ENCODE measurements at places on chromosomes 6 and 20.

GRCh38 chr6:111861431-111861885 is 11.8 kb downstream of the FYN start:
- no peak for DNase-seq

DNA sequence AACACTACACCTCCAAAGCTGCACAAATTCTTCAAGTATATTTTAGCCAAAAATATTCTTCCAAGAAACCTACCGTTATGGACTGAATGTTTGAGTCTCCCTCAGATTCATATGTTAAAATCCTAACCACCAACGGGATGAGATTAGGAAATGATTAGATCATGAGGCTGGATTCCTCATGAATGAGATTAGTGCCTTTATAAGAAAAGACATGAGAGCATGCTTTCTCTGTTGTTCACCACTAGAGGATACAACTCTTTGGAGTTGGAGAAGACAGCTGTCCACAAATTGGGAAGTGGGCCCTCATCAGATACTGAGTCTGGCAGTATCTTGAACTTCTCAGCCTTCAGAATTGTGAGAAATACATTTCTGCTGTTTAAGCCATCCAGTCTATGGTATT is 7.1 kb upstream of the SLC17A4 start:
- DNase-seq: no peak

DNA sequence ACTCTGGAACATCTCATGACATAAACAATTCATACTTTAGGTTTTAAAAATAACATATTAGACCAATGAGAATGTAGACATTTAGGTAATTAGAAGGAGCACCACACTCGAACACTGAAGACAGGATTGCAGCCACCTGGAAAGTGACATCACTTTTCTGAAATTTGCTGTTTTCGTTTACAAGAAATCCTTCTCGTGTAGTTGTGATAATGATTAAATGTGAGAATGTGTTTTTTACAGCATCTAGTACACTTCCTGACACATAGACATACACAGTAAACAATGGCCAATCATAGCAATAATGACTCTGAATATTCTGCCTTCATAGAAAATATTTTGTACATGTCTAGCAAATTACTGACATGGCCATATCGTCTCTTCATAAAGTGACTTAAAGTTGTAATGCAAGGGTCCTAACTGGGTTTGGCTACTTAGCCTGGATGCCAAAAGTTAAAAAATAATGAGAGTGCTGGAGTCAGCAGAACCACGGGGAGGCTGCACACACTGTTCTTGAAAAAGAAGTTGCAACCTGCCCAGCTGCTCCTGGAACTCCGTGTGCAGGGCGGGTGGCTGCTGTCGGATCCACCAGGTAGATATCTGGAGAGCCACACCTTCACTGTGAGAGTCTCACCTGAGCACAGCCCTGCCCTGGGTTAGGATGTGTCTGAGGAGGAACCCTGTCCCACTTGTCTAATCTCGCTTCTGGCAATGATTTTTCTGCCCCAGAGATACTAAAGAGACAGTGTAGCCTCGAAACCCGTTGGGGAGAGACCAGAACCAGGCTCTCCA is 212.9 kb downstream of the QKI start:
- DNase-seq: no peak

- DNase-seq: peak; percentile 42
These were observed 739 bp downstream of the CTSZ start for GRCh38 chr20:59006167-59006863.

DNA sequence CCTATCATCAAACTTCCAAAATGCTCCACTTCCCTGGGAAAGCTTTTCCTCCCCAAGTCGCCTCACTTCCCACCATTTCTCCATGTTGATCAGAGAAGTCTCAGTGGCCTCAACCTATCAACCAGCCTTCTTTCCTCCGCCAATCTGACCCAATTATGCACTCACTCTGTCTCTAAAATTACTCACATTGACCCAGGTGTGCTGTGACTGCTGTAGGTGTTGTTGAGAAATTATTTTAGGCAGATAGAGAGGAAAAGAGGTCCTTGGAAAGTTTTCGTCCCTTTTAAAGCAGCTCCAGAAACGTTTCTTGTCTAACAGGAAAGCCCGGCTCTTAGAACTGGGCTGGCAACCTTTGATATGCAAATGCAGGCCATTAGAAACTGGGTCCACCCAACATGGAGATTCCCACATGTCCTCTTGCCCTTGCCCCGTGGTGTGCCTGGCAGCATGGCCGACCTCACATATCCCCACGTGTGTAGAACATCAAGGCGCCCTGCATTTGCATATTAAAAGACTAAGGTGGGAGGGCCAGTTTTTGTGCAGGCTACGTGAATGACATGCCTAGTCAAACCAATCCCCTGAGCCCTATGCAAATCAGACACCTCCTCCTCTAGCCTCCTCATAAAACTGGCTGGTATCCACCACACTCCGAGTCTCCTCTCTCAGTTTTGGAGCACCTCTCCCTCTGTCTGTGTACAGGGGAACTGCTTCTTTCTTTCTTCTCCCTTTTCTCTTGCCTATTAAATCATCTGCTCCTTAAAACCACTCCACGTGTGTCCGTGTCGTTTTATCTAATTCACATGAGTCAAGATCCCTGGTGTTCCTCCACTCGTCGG is 12.9 kb downstream of the IPCEF1 start:
- DNase-seq: peak; percentile 44

DNA sequence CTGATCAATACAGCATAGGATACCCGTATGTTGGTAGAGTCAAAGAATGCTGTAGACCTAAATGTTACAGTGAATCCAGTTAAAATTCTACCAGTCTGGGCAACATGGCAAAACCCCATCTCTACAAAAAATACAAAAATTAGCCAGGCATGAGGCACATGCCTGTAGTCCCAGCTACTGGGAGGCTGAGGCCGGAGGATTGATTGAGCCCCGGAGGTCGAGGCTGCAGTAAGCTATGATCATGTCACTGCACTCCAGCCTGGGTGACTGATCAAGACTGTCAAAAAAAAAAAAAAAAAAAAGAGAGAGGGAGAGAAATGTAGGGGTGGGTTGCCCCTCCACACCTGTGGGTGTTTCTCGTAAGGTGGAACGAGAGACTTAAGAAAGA is 167.5 kb downstream of the SLC16A10 start:
- no peak for DNase-seq

DNA sequence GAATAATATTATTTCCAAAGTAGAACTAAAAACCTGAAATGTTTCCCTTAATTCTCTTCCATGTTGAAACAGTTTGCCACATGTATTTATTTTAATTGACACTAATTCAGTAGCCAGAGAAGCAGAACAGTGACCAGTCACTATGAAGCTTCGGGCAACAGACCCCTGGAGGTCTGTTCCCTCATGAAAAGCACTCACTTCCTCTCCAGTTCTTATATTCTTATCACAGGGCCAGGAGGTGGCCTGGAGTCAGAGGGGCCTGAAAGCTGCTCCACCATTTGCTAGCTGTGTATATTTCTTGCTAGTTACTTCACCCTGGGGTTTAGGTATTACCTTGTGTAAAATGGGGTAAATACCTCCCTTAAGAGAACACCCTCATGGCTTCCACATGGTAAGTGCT is 49.1 kb downstream of the MAP7 start:
- DNase-seq: no peak

DNA sequence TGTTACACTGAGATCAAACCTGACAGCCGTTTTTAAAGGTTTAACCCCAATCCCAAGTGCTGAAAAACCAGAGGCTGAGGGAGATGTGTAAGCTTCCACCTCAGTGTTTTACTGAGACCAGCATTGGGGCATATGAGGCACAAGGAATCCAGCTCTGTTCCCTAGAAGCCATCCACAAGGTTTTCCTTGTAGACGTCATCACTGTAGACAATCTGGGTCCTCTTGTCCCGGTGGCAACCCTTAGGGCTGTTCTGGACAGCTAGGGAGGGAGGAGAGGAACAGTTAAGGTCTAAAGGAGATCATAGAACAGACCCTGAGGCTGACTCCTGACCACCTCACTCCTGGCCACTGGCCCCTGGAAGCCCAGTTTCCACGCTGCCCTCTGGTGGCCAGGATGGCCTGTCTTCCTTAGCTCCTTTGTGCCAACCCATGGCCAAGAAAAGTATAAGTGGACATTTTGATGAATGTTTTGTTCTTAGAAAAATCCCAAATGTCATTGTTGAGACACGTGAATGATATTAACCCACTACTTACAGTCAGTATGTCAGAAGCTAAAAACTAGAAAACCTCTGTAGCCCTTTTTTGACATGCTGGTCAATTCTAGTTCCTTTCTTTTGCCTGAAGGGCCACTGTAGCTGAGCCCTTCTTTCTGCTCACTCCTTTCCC is 6.4 kb downstream of the CFB start:
- DNase-seq: peak; percentile 55

- peak; percentile 88 for DNase-seq
These were observed 16.2 kb upstream of the RNF39 start for GRCh38 chr6:30091577-30092381.

DNA sequence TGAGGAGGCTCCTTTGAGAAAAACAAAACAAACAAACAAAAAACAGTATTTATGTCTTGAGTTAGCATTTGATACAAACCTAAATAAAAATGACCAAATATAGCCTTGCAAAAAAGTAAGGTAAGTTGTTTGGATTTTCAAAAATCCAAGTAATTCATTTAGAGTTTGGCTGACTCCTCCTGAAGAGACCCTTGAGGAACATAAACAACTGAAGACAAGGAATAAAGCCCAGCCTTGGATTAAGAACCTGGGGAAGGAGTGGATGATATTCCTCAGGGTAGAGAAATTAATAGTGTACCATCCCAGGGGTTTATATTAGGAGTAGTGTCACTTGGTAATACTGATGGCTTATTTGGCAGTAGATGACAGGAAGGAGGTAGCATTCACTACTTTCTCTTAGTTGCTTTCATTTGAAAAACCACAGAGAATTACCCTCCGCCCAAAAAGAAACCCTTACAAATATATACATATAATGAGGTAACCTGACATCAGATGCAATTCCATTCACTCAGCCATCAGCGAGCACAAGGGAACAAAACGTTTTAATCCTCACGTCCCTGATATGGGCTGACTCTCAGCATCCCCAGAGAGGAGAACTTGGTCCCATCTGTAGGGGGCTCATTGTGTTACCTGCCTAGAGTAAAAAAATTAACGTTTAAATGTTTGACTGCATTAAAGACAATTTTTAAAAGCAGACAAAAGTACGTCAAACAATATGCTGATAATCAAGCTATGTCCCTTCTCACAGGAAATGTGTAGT is 57.0 kb downstream of the SOBP start:
- no peak for DNase-seq

DNA sequence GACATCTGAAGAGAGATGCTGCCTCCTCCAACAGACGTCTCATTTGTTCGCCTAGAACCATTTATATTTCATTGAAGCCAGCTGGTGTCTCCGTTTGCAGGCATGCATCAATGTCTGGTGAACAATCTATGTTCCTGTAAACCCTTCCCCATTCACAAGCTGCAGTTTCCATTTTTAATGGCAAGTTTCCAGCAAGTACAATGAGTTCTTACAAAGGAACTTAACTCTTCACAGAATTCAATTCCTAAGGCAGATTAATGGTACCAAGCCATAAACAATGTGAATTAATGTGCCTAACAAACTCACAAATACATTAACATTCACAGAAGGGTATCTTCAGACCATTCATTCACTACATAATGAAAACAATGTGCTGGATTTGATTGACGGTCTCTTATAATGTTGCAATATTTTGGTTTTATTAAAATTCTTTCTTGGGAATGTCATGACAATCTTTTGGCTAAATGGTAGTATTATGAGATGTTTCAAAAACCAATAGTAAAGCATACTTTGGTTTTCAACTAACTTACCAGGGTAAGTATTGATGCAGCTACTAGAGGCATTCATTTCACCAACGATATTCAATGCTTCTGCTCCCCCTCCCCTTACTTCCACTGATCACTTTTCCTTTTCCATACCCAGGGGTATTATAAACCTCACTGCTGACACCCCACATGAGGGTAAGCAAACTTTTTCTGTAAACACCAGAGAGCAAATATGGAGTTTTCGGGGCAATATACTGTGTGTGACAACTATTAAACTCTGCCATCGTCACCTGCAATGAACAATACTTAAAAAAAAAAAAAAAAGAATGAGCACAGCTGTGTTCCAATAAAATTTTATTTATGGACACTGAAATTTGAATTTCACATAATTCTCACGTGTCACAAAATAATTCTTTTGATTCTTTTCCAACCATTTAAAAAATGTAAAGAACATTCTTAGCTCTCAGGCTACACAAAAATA is 4.2 kb downstream of the AKIRIN2 start:
- peak; percentile 97 for DNase-seq

DNA sequence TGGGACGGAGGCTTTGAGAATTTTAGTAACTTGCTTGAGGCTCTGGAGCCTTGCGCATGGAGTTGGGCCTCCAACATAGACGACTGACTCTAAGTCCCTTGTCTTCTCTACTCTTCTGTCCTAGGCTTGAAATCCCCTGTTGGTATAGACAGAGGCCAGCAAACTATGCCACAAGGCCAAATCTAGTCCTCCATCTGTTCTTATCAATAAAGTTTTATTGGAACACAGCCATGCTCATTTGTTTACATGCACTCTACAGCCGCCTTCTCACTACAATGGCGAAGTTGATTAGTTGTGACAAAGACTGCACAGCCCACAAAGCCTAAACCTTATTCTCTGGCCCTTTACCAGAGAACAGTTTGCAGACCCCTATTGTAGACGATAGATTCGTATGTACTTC is 174.1 kb upstream of the ZFP64 start:
- DNase-seq: no peak

GRCh38 chr6:128806261-128806660 is 76.7 kb upstream of the LAMA2 start:
- DNase-seq: peak; percentile 40

DNA sequence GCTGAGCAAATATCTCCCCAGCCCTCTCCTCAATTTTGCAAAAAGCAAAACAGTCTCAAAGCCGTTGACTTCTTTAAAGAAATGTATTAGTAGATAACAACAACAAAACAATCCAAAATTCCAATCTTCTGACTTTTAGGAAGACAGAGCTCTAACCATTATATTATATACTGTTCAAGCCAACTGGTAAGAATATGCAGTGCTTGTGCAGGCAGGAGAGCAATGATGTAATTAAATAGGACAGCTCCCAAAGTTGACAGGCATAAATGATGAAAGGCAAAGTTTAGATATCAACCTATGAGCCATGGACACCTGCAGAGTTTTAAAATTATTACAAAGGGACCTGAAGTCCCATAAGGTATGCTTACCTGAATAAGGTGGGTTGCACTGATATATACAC is 16.6 kb upstream of the CEP85L start:
- DNase-seq: no peak

DNA sequence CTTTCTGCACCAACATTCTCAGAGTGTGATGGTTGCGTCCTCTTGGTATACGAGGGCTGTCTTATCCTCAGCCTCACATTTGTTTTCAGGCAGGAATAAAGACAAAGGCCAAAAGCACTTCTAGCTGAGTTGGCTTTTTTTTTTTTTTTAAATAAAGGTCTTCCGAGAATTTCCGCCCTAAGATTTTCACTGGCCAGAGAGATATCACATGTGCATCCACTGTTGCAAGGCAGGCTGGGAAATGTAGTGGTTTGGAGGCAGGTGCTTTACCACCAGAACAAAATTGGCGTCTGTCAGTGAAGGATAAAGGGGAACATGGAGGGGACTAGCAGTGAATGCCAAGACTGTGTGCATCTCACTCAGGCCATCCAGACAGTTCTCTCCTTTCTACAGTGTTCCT is 334.9 kb upstream of the SOX4 start:
- no peak for DNase-seq

- DNase-seq: no peak
These were observed 66.6 kb downstream of the JARID2 start for GRCh38 chr6:15312500-15312899.

GRCh38 chr20:64080013-64080812 is at the start of gene OPRL1:
TSS of gene OPRL1 (plus strand) at chr20:64080082. CDS start at chr20:64092721, 12,639 bp downstream.
- DNase-seq: no peak
